ENCODE measurements at places on chromosomes 12 and 14.

DNA sequence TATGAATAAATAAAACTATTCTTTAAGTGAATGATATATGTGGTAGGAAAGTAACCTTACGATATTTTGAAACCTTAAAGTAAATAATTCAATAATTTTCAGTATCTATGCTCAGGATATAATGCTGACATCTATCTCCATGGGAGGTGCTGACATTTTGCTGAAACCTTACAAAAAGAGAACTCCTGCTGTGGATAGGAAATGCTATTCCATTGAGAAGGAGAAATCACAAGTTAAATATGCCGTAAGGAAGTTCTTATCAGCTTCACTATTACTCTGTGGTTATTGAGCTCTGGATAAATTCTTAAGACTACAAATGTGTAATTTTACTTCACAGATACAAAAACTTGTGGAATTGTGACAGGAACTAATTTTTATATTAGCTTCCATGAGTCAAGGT is 722.1 kb downstream of the TMTC2 start:
- no peak for DNase-seq

DNA sequence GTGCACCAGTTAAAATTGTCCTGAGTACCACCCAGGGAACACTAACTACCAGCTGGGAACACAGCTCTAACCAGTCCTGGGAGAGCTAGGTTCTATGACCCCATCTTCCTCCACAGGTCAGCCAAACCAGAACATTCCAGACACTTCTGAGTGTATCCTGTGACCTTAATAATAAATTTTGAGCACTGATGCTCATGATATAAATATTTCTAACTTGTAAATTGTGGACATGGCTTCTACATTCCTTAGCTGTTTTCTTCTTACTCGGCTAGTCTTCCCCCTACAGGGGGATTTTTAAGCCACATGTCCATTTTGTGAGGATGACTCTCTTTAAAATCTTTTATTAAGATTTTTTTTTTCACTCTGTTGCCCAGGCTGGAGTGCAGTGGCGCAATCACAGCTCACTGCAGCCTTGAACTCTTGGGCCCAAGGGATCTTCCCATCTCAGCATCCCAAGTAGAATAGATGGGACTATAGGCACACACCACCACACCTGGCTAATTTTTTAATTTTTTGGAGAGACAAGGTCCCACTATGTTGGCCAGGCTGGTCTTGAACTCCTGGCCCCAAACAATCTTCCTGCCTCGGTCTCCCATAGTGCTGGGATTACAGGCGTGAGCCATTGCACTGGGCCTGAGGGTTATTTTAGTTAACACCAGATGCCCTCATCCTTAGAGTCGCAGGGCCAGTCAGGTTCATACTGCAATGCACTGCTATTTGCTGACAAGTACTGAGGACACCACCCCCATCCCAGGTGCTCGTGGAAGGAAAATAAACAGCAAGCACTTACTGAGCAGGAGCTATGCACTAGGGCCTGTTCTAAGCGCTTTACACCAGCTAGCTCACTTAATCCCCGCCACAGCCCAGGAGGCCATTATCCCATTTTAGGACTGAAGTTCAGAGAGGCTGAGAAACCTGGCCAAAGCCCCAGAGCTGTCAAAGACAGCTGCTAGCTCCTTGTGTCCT is 142.6 kb upstream of the NCOR2 start:
- no peak for DNase-seq

- no peak for DNase-seq
These were observed 26.1 kb downstream of the OTUB2 start for GRCh38 chr14:94052199-94052598.

- no peak for DNase-seq
These were observed 181.5 kb upstream of the ATP2B1 start for GRCh38 chr12:89890161-89890560.

- no peak for DNase-seq
These were observed 188.2 kb downstream of the CACNA1C start for GRCh38 chr12:2240984-2241383.

GRCh38 chr14:46008348-46008747 is 643.2 kb downstream of the RPL10L start:
- no peak for DNase-seq

DNA sequence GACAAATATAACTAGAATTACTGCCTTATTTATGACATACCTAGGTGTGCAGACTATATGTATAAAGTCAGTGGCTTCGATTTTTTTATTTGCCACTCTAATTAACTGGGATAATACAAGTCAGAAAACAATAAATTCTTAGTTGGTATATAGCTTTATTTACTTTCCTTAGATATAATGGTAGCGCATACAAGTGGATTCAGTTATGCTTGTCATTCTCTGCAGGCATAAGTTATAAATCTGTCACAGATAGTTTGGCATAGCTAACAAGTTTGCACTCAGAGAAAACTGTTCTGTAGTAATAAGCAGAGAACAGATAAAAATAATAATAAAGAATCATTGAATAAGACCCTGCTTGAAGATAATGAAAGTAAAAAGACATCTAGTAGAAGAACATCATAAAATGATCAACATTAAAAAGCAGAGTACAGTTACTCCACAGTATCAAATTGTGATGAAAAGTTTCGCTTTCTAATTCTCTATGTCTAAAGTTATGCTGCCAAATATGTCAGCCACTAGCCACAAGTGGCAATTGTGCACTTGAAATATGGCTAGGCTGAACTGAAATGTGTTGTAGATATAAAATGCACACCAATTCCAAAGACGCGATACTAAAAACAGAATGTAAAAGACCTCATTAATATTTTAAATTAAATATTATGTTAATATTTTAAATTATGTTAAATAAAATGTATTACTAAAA is 224.1 kb downstream of the SLC25A21 start:
- no peak for DNase-seq

DNA sequence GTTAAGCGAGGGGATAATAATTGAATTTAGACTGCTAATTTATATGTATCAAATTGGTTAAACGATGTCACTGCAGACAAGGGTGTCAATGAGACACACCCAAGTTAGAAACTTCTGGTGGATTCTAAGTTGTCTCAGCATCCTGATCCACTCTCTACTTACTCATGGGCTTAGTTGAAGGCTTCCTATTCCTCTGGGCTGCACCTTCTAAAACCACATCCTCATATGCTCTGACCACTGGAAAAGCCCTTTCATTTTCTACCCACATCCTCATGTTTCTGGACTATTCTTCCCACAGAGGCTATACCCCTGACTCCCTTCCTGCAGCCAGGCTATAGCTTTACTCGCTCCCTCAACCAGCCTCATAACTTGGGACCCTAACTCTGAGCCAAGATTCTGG is 493.8 kb downstream of the VRK1 start:
- no peak for DNase-seq

- DNase-seq = no peak
These were observed 3.2 kb downstream of the USP44 start for GRCh38 chr12:95548056-95548538.

DNA sequence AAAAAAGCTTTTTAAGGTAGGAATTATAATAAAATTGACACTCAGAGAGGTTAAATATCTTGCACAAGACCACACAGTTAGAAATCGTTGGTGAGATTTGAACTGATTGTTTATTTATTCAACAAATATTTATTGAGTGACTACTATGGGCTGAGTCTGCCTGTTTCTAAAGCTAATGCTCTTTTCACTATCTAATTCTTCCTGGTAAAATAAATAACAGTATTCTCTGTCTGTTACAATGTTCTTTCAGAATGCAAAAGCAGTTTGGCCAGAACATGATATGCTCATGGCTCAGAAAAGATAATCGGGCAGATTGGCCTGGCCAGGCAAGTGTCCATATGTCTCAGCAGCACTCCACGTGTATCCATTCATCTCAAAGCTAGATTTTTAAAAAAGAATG is 82.0 kb downstream of the BTG1 start:
- no peak for DNase-seq

DNA sequence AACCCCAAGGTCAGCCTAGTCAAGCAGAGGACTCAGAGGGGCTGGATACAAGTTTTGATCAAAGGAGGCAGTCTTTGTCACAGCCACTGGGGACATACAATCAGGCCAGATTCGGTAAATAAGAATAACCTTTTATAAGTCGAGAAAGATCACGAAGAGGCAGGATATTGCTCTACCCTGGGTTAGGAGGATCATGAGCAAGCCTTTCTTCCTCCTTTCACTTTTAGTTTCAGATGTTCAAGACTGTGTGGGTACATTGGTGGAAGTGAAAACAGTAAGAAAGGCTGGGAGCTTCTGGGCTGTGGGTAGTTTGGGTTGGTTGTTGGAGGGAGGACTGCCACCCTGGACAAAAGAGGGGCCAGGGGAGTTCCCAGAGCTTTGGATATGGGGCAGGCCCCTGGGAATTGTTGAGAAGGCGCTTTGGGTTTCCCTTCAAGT is 127.7 kb downstream of the SNAPC1 start:
- no peak for DNase-seq

GRCh38 chr12:42382013-42382696 is 56.2 kb downstream of the PPHLN1 start:
- no peak for DNase-seq
